Omental fat pad (tissue), 4 donors: ENCODE measurements at places on chromosomes 7 and 10. TPM values are rescaled to one million over a fixed set of nuclear protein-coding genes. Genes with fewer than 3 reads are reported as not detected.

Gene TAS2R41
- not detected for total RNA-seq

Gene INMT
- total RNA-seq, result 156 TPM

Gene CRYGN
- total RNA-seq, result not detected

Gene NCOA4
- total RNA-seq, result 150 TPM
